ENCODE measurements at places on chromosomes 16 and 17.

DNA sequence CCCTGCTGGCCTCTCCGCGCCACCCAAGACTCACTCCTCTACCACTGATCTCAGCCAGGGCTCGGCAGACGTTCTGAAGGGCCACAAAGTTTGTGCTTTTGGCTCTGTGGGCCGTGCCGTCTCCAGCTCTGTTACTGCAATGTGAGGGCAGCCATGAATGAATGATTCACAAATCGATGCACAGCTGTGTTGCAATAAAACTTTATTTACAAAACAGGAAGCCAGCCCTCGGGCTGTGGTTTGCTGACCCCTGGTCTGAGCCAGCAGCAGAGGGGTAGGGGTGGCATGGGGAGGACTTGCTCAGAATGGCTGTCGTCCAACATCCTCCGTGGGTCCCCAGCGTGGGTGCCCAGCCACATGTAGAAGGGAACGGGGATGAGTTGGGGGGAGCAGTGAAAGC lies 63.0 kb upstream of the PVALEF start:
- no peak for DNase-seq

DNA sequence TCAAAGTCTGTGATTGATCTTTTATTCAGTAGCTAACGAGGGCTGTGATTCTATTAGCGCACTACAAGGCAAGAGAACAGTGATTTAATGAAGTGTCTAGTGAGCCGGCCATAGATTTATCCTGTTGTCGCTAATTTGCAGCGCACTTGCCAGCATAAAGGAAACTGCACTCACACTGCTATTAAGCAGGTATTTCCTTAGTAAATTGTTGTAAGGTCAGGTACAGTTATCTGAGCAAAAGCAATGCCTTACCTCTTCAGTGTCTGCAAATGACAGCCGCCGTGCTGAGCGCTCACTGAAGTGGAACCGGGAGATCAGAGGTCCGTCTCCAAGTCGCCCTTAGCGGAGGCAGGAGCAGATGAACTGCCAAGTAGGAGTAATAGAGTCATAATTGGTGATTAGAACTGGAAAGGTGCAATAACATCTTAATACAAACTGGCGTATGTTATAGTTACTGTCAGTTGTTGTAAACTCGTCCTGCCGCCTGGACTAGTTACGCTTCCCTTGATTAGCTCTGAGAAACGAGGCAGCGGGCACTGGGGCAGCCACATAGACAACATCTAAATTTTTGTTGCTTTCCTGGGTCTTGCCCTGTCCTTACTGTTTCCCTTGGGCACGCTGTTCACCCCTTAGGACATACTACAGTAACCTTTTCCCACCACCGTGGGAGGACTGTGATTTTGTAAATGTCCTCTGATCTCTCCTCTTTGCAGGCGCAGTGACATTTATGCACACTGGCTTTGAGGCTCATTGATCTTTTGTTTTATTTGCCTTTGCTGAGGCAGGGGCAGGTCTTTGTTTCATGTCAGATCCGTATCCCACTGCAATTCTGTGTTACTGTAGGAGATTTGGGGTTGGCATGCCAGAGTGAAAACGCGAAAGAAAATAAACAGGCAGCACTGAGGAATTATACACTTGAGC lies 363.1 kb downstream of the WWOX start:
- DNase-seq, result peak; percentile 31

GRCh38 chr17:75271955-75272847 lies 1.2 kb upstream of the MIF4GD start:
- no peak for DNase-seq

GRCh38 chr16:31331807-31332301 lies 23.1 kb upstream of the ITGAX start:
- DNase-seq, result no peak

DNA sequence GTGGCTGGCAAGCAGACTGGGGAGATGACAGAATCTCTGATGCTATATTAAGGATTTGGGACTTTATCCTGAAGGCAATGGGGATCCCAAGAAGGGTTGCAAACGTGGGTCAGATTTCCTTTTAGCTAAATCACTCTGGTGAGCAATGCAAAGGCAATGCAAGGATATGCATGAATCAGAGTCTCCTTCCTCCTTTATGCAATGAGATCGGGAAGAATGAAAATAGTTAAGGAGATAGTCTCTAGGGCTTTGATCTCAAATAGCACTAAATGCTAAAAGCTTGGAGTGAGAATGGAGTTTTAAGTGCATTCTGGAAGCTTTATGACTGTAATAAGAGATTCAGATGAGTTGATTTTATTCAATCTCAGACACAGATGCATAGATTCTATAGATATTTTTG lies 27.2 kb upstream of the SHISA9 start:
- no peak for DNase-seq

- DNase-seq, result no peak
These were observed 9.9 kb downstream of the FMNL1 start for GRCh38 chr17:45231481-45232116.

DNA sequence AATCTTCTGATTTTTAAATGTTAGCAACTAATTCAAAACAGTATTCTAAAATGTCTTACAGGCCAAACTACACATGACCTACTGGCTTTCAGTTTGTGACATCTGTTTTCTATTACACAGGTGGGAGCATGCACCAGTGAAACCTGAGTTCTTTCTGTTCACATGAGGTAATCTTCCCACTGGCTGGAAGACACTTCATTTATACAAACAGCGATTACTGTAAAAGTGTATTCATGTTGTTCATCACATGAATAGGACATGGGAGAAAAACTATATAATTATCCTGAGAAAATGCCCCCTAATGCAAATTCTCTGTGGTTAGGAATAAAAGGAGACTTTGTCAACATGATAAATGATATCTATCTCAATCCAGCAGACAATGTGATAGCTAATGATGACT lies 11.1 kb upstream of the PIK3R5 start:
- peak; percentile 98 for DNase-seq

DNA sequence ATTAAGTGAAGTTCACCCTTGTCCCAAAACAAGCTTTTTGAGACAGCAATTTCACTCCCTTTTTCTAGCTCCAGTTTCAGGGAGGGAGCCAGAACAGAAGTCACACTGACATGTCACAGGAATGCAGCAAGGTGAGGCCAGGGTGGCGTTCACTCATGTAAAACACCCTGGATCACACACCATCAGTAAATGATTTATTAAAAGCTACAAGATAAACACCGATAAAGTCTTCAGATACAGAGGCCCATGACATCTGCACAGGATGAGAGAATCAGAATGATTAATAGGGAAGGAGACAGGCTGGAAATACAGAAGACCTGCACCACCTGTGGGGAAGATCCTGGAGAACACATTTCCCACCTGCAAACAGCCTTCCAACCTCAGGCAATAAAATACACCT lies 77.5 kb upstream of the DYNLRB2 start:
- DNase-seq, result no peak

DNA sequence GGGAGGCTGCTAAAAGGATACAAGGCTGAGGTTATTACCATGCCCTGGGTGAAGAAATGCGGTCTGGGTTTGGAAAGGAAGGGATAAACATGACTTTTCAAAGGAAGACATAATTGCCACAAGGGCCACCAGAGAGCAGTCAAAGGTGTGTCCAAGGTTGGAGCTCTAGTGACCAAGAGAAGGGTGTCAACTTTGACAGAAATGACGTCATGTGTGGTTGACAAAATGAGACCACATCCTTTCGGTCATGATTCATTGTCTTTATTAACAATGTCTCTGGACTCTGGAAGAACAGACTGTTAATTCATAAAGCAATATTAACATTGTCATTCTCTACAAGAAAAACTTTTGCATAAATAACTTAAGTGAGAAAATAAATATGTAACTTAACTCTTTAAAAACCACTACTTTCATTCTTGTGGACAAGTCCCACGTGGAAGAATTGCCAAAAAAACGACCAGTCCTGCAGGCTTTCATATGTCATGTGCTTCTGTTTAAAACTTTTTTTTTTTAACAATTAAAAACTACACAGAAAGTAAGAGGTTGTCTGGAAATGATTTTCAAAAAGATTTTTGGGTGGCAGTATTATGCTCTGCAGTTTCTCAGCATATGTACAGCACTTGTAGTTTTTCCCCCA lies 5.0 kb downstream of the SOST start:
- no peak for DNase-seq

DNA sequence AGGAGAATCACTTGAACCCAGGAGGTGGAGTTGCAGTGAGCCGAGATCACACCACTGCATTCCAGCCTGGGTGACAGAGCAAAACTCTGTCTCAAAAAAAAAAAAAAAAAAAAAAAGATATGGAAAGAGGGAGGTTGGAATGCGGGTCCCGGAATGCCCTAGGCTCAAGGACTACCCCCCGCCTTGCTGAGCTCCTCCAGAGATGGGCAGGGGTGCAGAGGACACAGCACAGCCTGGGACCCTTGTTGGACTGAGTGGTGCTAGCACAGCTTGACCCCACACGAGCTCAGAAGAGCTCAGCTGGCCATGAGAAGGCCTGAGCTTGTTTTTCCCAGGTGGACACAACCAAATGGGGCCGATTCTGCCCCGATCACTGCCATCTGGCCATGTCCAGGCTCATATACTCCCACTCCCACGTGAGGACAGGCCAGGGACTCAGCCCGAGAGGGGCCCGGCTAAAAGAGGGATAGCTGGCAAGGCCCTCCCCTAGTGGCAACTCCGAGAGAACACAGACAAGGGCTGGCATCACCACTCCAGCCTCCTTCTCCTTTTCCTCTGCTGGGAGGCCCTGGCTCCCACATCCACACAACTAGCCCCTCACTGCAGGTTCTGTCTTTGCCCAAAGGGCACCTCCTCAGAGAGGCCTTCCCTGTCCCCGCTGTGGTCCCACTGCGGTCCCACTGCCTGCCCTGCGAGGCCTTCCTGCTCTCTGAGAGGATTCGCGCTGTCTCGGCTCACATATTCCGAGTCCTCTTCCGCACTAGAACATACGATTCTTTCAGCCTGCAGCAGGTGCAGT lies 11.0 kb downstream of the SGCA start:
- DNase-seq, result no peak

DNA sequence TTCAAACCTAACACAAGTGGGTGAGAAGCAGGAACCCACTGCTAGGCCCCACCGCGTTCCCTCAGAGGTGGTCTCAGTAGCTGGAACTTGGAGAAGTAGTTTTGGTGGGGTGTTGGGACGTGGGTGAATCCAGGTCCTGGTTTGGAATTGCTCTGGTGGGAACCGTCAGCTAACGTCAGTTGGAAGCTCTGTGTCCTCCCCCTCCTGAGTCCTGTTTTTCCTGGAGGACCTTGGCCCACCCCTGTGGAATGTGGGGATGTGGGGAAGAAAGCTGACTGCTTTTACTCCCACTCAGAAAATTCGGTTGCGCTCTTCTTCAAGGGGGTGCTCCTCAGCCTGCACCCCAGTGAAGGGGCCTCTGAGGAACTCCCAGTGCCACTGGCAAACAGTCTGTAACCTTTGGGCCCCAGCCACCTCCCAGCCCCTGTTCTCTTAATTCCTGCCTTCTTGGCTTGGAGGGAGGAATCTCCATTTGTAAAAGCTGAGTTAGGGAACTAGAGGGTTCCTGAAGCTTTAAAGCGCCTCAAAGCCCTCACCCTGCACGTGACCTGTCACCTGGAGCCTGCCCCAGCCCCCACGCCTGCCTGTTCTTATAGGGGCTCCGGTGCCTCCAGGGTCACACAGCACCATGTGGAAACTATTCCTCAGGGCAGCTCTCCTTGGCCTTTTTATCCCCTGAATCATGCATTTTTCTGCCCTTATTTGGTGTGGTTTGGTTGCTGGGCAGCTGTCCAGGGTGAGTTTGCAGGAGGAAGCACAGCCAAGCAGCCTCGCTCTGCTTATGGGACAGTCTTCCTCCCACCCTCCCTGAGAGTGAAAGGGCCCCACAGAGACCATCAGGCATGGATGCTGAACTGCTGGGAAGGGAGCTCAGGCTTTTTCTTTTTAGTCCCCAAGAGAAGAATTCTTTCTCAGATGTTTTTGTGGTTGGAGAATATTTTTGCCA lies 16.2 kb upstream of the NAGLU start:
- no peak for DNase-seq

DNA sequence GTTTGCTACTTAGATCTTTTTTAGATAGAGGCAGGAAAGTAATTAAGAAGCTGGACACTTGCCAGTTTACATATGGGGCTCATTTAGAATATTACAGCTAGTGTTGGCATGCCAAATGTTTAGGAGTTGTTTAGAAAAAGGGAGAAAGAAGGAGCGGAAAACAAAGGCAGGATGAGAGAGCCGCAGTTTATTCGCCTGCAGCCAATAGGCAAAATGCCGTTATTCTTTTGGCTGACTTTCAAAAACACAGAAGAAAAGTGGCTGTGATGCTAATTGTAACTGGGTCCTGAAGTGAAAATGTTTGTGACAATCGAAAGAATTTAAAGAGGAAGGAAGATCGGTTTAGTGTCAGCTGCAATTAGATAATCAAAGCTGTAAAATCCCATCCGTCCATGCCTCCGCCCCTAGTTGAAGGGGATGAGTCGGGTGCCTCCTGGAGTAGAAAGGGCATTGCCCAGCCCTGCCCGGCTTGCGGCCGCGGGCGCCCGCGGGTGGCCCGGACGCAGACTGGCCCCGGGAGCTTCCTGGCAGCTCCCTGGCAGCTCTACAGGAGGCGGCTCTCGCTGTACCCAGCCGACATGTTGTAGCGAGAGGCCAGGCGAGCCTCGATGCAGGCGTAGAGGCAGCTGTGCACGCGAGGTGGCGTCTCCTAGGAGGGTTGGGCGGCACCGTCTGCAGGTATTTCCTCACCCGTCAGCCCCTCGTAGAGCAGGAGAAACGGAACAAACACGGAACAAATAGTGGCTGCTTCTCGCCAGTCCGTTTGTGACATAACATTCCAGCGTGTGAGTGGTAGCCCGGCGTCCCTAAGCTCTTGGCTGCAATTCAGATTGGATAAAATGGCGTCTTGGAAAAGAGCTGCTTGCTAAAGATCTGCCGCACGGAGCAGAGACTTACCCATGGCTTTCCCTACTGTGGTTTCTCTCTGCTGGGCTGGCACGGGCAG lies 82.2 kb downstream of the TNRC6C start:
- DNase-seq, result peak; percentile 45

GRCh38 chr16:59459806-59460205 lies 725.7 kb upstream of the GOT2 start:
- DNase-seq, result no peak

DNA sequence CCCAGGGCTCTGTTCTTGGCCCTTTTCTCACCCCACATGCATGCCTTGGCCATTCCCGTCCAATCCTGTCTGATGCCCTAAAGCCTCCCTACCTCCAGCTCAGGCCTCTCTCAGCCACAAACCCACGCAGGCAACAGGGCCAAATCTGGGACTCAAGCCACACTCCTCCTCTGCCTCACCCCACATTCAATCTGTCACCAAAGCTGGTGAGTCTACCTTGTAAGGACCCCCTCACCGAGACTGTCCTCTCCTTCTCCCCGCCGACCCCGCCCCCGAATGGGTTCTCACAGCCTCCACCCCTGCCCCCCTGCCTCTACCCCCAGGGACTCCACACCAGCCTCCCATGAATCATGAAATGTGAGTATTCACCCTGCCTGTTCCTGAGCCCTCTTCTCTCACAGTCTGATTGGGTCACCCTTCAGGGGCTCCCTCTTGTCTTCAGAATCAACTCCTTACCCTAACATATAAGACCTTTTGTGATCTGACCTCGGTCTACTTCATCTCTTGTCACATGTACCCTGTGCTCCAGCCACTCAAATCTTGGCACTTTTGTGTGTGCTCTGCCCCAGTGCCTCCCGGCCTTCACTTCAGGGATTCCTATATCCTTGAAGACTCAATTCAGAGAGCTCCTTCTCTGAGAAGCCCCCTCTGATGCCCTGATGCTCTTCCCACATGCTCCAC lies 10.7 kb downstream of the EPOP start:
- DNase-seq, result no peak

- no peak for DNase-seq
These were observed at the start of gene TRPV3 for GRCh38 chr17:3557768-3558583. Gene TRPV3, minus strand, starts transcription at chr17:3557812. Its CDS starts 2,962 bp downstream, at chr17:3554850.
